Activated effector memory CD4-positive, alpha-beta T cell treated with anti-CD3 and anti-CD28 coated beads, Interleukin-2, amount 50 U/mL, for 16 hours (primary cell): ENCODE measurements at places on chromosomes 1 and 21.

DNA sequence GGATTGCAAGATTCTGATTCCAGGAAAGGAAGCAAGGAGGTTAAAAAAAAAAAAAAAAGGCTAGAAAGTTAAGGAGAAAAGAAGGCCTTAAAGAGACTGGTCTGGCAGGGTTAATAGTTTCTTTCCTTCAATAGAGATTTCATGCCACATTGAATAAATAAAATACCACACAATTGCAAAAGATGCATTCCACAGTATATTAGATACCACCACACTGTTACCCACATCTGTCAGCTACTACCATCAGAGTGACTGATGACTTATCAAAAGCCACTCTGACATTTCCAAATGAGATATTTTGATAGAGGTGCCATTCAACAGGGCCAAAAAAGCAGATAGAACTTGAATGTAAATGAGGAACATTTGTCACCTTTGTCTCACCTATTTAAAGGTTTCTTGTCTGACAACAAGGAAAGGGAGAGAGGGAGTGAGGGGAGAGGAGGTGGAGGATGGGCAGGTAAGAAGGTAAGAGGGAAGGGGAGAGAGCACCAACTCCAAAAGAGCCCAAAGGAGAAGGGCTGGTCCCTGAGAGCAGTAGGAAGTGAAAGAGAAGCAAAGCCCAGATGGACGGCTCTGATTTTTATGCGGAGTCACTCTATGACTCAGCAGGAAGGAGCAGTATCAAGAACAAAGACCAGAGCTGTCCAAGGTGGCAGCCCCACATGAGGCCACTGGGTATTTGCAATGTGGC lies 38.3 kb downstream of the LRRN2 start:
- DNase-seq = no peak

DNA sequence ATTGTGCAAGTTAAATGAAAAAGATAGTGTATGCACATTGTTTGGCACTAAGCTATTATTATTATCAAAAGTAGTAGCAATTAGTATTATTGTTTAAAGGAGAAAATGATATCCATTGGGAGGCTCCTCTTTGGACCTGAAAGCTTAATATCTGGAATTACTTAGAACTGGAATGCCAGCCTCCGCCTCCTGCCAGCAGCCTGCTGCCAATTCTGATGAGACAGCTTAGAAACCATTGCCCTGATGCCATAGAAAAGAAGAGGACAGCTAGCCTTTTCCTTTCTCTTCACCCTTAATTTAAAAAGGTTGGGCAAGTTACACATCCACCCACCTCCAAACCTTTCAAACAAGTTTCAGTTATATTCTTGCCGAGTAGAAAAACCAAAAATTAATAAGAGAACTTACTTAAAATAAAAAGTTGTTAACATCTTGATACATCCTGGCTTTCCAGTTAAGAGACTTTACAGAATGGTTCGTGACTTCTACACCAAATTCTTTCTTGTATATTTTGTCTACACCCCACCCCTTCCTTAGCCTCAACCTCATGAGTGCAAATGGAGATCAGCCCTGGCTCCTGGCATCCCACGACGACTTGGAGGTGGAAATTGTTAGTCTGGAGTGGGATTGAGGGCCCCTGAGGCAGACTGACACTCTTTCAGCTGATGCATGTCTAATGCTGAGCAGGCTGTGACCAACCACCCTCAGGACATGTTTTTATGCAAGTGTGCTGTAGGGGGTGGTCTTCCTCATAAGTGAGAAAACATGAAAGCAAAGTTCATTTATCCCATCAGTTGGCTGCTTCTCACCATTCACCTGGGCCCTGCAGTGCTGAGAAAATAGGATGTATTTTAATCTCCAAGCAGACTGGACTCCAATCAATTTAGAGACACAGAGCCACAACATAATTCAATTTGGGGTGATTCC lies 120.6 kb downstream of the KCNJ15 start:
- no peak for DNase-seq

DNA sequence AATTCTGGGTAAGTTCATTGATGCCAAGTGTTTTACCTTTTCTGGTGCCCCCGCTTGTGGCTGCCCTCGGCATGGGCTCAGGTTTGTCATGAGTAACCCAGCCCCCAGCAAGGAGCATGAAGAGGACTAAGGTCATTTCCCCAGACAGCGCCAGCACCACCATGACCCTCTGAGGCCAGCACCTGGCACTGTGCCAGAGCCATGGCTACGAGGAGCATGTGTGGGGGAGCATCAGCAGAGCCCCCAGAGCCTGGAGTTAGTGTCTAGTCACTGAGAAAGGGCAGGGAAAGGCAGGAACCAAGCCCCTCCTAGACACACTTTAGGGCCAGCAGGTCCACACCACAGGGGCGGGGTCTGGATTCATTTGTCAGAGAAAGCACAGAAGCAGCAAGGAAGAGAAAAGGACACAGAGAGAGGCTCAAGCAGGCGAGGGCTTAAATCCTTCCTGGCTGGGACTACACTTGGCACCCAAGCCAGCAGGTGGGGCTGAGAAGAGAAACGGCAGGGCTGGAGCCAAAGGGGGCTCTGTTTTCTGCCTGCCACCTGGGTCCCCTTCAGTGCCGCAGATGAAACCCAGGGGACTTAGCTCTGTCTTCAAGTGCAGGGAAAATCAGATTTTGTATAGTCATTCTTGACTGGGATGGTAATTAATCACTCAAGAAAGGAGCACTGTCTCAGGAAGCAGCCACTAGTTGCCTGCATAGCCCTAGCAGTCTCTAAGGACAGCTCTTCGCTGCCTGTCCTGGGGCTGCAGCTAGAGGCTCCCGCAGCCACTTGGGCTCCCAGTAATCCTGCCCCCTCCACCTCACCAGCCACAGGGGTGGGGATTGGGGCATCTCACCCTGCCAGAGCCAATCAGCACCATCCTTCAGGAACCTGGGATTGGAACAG lies 79.6 kb upstream of the ZC3H12A start:
- DNase-seq = no peak

DNA sequence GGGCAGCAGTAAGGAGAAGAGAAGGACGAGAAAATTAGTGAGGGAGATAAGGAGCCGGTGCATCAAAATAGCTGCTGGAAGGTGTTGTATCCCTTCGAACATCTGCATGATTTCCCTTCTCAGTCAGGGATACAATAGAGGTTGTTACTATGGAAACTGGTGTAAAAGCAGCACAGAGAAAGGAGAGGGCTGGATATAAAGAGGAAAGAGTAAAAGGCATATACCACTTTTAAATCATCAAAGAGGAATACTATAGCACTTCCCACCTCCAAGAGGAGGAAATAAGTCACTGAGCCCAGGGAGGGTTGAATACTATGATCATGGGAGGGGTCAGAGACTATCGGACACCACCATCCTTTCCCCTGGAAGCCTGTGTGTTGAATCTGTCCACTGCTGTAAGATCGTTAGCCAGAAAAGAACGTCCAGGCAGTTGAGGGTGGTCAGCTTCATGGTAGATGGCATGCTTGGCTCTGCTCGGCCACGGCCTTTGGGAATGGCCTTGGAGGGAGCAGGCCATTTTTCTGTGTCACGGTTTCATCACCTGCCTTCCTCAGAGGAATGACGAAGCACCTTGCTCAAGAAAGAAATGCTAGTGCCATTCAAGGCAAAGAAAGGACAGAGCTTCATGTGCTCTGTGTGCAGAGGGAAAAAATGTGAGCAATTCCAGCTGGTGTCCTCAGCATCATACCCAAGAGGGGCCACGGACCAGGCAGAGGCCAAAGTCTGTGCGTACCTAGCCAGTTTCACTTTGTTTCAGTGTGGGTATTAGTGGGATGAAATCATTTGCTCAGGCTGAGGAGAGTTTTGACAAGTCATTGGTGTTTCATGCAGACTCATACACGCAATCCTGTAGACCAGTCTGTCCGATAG lies 64.2 kb downstream of the IRF2BP2 start:
- no peak for DNase-seq

GRCh38 chr1:119720866-119721440 lies 9.2 kb downstream of the PHGDH start:
- no peak for DNase-seq

DNA sequence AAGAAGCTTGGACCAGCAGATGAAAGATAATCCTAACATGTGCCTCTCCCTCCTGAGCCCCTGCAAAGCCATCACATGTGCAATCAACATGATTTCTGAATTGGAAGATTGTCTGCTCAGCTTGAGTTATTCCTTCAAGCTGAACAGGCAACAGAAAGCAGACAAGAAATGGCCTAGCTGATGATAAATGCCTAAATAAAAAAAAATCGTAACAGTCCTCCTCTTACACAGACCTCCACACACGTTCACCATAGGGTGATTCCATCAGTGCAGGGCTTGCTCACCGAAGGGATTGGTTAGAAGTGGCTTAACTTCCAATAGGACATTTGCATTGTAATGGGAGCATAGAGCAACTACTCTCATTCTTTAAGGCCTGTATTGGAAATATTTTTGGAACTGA lies 14.6 kb downstream of the KRTAP19-8 start:
- no peak for DNase-seq

DNA sequence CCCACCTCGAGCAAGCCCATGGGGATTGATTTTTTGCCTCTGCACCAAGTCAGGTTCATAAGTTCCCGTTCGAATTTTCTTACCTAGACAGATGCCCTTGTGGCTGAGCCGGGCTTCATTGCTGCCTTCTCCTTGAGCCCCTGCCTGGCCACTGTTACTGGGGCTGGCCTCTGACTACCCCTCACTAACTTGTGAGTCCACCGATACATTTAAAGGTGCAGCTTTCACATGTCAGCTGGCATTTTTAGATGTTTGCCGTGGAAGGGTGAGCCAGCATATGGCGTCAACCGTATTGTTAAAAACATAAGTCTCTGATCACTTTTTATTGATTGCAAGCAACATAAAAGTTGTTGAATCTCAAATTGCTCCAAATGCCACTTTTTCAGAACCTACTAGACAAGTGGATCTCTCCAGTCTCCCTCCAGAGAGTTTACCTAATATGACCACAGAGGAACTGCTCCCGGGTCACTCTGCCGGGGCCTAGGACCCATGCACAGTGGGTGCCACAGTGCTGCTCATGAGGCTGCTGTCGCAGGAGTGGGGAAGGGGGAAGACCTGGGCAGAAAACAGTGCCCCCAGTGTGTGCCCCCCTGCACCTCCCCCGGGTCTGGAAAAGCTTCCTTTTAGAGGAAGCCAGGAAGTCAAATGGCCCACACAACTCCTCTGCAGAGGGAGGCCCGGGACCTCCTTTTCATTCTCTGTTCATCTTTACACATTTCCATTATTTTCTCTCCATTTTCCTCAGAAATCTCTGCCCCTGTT lies 18.8 kb downstream of the MX1 start:
- DNase-seq = peak; percentile 42

GRCh38 chr1:97340951-97341350 lies 579.9 kb downstream of the DPYD start:
- DNase-seq = no peak

DNA sequence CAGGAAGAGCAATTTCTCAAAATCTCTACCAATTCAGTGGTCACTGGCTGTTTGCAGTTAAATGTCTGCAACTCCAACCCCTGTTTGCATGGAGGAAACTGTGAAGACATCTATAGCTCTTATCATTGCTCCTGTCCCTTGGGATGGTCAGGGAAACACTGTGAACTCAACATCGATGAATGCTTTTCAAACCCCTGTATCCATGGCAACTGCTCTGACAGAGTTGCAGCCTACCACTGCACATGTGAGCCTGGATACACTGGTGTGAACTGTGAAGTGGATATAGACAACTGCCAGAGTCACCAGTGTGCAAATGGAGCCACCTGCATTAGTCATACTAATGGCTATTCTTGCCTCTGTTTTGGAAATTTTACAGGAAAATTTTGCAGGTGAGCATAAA lies 167.2 kb downstream of the CRB1 start:
- no peak for DNase-seq

DNA sequence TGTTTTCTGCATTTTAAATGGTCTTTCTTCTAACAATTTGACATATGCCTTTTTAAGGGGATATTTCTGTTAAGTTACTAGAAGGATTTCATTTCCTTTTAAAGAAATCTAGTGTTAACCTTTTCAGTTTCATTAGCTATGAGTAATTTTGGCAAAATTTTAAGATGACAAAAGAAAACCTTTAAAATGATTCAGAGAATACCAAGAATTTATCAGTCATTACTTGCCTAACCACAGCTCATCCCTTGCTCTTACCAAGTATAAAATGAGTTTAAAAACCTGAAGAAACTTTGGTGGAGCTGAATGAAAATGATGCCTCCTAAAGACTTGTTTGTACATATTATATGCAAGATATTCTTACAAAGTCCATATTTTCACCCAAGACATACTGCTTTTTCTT lies 101.7 kb downstream of the NEK7 start:
- DNase-seq = no peak

- DNase-seq = no peak
Observed at GRCh38 chr1:991895-992294, 8.0 kb downstream of the HES4 start.

DNA sequence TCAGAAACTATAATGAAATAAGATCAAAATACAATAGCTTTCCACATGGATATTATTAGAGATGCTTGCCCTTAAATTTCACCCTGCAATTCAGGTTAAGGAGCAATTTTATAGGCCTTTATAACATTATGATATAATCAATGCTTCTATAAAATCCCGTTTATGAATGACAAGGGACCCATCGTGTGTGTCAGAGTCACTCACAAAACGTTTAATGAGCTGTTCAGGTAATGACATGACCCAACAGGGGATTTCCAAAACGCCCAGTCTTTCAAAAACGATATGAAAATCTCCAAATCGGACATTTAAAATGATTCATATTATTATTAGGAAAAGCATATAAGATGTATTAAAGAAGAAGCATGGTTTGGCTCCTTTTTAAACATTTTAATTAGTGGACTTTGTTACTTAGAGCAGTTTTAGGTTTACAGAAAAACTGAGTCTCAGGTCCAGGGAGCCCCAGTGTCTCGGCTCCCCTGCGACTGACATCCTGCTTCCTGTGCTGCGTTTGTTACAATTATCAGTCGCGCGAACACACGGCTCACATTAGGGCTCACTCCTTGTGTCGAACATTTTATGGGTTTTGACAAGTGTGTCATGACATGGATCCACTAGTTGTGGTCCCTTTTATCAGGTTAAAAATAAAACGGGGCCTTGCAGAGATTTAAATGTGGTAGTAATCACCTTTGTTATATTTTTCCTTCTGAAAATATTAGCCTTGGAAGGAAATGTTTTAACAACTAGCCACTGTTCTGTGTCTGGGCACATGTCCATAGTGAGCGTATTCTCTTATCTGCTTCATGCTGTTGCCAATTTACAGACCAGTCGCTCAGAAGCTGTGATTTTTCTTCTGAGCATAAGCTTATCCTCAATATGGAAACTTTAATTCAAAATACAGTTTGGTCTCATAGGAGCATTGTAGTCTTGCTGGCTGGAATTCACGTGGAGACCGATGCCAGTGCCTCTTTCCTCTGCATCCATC lies 52.0 kb upstream of the POFUT2 start:
- no peak for DNase-seq

DNA sequence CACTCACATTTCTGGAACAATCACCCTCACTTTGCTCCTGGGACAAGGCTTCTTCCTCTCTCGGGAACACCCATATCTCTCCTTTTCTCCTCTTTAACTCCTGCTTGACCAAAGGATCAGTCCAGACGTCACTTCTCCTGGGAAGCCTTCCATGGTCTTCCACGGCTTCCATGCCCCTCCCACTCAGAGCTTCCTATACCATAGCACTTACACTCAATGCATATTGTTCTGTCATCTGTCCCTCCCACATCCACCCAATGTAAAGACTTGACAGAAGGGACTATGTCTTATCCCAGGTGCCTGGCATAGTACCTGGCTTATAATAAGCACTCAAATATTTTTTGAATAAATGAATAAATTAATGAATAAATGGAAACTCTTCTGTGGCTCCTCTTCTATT lies 28.2 kb downstream of the CD34 start:
- DNase-seq = no peak
